ENCODE measurements at places on chromosomes 3 and 15.

GRCh38 chr3:119826711-119827608 is 45.1 kb downstream of the NR1I2 start:
- no peak for DNase-seq

GRCh38 chr3:97871186-97871585 is 49.4 kb downstream of the CRYBG3 start:
- DNase-seq, result no peak

GRCh38 chr15:90851114-90851513 is 17.3 kb upstream of the FURIN start:
- DNase-seq, result peak; percentile 87

GRCh38 chr15:63114465-63114864 is 7.2 kb upstream of the LACTB start:
- DNase-seq, result no peak

DNA sequence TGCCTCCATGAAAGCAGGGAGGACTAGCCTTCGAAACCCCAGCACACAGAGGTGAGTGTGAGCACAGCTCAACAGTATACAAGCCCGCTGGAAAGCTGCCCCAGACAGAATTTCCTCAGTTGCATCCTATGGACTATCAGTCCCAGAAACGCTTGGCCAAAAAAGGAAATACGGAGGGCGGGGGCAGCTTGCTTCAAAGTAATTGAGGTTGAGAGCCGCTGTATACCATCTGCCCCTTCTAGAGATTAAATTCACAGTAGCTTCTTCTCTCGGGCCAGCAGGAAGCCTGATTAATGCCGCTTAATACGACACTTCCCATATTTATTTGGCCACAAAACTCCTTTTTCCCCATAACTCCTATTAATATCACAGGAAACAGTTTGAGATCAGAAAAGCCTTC is 88.7 kb downstream of the LIPC start:
- DNase-seq, result no peak

- DNase-seq, result no peak
These were observed 1111.2 kb downstream of the TUSC7 start for GRCh38 chr3:117820658-117821299.

GRCh38 chr3:132488151-132488550 is 70.8 kb downstream of the DNAJC13 start:
- no peak for DNase-seq

GRCh38 chr15:92663250-92663951 is 7.8 kb upstream of the FAM174B start:
- no peak for DNase-seq

GRCh38 chr3:124266487-124266886 is 274.6 kb upstream of the ROPN1 start:
- no peak for DNase-seq

DNA sequence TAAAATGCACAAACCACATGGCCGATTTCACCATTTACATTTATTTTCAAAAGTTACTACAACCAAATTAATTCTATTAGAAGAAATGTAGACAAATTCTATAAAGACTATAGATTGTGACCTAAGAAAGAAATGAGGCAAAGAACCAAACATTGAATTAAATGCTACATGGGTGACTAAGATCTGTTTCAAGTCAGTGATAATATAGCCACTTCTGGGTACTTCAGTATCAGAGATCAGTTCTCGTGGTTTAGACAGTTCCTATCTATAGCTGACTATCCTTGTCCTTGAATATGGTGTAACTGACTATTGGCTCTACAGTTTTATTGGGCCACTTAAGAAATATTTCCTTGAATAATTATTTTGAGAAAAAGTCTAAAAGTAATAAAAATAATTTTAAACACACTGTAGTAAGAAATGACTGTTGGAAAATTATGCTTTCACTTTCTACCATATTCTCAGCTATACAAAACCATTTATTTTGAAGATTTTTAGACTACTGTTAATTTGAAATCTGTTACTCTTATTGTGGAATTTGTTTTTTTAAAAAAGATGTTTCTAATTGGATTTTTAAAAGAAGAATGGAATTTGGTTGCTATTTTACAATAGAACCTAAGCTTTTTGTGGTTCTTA is 14.1 kb downstream of the KCNMB3 start:
- DNase-seq, result no peak

GRCh38 chr15:60568914-60569391 is 90.0 kb upstream of the ICE2 start:
- no peak for DNase-seq

DNA sequence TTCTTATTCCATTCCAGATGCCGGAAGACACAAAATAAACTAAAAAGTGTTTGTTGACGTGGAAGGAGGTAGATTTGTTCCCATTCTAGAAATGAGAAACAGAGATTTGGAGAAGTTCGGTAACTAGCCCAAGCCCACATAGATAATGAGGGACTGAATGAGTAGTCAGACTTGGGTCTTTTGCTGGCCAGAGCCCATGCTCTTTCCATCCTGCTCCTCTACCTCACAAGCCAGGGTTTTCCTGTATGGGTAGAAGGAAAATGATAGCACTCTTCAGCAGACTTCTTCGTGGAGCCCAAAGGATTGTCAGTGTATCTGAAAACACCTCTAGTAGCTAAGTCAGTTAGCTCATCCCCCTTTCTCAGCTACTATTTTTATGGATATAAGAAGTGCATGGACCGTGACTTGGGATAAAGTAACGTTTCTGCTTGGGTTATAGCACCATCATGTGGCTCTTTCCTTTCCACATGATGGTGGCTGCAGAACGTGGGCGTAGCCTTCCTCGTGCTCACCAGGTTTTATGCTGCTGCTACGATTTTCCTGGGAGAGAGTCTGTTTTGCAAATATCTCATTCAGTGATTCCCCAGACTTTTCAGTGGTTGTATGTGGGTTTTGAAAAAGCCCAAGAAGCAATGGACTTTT is 84.6 kb downstream of the DGKG start:
- DNase-seq, result no peak

GRCh38 chr3:158768361-158768787 is 33.5 kb upstream of the MFSD1 start:
- DNase-seq, result no peak

- DNase-seq, result no peak
These were observed 47.3 kb upstream of the THRB start for GRCh38 chr3:24541935-24542334.

- DNase-seq, result no peak
These were observed 292.5 kb downstream of the ARPP21 start for GRCh38 chr3:35931867-35932266.

DNA sequence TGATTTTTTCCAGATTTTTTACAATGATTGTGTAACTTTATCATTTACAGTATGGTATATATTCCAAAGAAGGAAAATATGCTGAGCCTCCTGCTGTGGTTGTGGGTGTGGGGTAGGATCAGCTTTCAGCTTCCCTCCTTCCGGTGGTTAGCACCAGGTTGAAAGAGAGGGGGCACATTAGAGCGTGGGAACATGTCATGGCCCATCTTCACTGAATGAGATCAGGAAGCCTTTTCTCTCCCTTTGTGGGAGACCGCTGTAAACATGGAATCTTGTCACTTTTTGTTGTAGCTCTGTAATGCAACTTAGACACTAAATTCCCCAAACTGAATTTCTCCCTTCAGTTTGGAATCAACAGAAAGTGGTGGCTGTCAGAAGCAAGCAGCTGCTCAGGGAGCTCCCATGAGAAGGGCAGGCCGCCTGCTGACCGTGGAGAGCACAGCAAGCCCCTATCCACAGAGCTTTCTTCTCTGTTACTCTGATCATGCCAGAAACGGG is 86.7 kb upstream of the LIMD1 start:
- DNase-seq, result no peak

GRCh38 chr3:176055836-176056235 is 1141.4 kb downstream of the TBL1XR1 start:
- DNase-seq, result no peak

- DNase-seq, result no peak
These were observed 122.5 kb downstream of the LEKR1 start for GRCh38 chr3:156948402-156949210.

DNA sequence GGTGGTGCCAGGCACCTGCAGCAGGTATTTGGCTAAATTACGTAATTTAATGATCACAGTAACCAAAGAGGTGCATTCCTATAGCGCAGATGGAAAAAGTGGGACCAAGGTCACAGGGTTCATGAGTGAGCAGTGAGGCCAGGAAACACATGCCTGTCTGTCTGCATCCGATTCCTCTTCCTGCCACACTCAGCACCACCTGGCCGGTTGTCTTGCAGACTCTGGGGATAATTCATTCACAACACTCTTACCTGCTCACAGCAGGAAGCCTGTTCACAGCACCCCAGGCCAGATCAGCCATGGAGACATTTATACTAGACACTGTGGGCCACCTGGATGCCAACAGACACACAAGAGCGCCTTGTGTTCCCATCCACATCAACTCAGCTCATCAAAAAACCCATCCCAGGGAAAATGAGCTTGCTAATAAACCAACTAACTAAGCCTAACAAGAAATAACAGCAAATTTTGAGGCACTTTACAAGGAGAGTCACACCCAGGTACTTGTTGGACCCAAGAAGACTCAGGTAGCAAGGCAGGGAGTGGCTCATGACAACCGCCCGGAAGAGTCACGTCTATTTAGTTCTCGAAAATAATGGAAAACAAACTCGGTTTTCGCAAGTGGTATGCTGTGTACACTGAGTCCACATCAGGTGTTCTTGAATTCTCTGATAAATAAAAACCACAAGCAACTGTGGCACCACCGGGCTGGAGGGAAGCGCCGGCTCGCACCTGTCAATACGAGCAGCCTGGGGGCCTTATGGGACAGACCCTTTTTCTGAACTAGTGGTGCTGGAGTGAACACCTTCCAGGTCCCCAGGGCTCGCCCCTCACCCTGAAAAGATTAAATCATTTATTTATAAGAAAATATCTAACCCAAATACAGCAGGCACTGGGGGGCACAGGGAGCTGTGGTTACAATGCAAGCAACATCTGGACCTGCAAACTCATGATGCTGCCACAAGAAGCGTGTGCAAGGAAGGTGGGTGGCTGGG is 40.5 kb downstream of the FAM174B start:
- no peak for DNase-seq

DNA sequence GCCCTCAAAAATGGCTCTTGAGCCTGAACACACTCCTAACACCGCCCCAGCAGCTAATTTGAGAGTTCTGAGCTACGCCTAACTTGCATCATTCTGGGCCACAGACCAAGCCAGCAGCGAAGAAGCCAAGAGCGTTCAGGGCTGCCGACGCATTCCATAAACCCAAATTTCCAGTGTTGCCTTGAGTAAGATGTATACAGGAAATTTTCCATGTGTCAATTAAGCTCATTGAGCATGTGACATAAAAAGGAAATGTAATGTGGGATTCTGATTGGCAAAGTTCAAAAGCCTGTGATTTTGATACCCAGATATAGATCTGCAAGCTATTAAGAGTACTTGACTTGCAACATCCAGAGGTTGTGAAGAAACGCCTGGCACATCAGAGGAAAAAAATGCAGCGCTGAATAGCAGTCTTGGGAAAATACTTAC is 148.6 kb upstream of the NR2F2 start:
- DNase-seq, result no peak

DNA sequence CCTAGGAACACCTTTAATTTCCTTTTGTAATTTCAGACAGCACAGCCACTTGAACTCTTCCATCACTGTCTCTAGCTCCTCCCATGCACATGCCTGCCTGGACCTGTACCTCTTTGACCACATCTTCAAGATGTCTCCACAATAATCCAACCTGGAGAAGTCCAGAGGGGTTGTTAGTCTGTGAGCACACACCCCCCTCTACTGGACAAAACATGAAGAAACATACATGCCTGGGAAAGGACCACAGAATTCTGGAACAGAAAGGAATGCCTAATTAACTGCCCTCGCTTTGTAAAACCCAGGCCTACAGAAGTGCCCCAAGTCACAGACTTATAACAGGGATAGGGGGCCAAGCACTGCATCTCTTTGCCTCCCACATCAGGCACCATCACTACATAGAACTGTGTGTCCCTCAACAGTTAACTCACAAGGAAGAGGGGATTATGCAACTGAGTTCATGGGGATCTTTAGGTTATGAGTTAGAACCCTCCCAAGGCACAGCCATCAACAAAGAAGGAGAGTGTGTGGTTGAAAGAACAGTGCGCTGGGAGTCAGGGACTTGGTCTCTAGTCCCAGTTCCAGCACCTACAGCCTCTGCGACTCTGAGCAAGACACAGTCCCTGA is 61.7 kb downstream of the FMN1 start:
- no peak for DNase-seq

GRCh38 chr3:37937156-37937555 is 53.4 kb upstream of the VILL start:
- DNase-seq, result no peak

GRCh38 chr15:66369773-66370651 is 13.5 kb upstream of the TIPIN start:
- peak; percentile 82 for DNase-seq

DNA sequence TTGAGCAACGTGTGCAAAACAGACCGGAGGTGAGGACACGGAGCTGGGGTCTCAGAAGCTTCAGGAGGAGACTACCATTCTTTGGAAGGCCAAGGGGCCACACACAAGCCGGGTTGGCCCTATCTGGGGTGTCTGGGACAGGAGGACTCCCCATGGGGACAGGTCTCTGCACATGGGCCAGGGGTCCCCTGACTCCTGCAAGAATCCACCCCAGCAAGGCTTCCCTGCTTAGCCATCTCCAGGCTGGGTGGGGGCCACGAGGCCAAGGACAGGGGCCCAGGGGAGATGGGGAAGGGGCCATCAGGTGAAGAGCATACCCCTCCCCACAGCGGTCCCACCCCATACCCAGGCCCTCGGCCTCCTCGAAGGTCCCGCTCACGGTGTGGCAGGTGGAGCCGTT is 38.5 kb downstream of the ADAMTS7 start:
- no peak for DNase-seq

DNA sequence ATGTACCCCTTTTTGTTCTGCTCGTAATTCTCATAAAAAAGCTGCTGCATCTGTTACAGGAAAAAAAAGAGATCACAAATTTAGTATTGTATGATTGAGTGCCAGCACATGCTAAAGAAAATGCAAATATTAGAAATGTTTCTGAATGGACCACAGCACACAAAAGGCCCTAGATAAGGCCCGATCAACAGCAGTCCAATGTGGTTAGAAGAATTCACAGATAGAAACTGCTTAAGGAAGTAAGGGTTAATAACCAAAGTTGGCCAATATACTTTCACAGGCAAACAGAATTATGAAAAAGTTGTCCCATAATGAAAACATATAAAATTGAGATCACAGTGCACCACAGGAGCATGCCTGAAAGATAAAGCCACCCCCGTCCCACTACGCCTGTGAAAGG is 72.9 kb downstream of the CHSY1 start:
- no peak for DNase-seq

DNA sequence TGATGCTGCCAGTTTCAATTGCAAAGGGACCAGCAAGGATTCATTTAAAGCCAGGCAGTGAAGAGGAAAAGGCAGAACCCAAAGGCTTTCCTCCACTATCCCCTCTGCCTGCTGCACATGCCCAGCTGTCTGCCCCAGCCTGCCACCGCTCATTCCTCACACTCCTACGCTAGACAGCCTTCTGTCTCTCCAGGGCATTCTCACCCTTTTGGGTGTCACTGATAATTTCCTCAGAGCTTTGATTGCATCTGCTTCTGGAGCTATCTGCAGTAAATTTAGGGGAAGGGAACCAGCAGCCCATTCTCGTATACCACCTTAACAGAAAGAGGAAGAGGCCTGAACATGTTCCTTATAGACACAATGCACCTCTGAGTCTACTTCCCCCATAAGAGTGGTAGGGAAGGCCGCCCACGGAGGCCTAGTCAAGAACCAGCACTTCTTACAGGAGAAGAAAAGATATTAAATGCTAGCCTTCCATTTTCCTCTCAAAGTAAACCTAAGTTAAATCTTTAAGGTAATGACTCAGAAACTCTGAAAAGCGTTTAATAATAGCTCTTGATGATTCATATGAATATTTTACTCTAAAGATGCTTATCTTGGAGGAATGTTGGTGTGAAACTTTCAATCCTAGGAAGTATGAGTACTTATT is 20.9 kb downstream of the NUDT16 start:
- no peak for DNase-seq

- DNase-seq, result no peak
These were observed 145.5 kb upstream of the PFN2 start for GRCh38 chr3:150116196-150116595.
